ENCODE measurements at places on chromosomes 16 and 17.
A peak's percentile ranks its signal among the peaks of the same experiment; 100 is the strongest.

DNA sequence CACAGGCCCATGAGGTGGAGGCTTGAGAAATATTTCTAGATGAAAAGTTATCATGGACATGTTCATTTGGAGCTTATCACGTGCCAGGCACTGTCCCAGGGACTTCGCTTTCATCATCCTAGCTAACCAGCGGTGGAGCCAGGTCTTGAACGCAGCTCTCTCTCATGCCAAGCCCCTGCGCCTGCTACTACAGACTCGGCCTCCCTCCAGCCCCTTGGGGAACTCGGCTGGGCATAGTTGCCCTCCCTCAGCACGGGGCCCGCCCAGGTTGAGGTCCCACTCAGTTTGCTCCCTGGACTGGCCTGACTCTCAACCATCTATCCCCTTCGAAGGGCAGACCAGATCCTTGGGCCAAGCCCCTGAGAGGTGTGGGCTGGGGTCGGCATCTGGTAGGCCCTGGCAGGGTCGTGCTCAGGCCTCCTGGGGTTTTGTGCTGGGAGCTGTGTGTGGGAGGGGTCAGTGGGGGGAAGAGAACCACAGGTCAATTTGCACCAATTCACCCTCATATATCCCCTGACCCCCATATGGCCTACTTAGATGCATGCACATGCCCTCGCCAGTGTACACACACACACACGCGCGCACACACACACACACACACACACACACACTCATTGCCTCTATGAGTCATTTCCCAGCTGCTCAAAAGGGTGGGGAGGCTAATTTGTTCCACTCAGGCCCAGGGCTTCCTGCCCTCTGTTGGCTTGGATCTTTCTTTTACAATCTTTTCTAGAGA is 12.1 kb upstream of the SCN4A start:
- DNase-seq, result peak; percentile 48

- DNase-seq, result no peak
Observed at GRCh38 chr16:79849119-79849518, 248.6 kb upstream of the MAF start.

DNA sequence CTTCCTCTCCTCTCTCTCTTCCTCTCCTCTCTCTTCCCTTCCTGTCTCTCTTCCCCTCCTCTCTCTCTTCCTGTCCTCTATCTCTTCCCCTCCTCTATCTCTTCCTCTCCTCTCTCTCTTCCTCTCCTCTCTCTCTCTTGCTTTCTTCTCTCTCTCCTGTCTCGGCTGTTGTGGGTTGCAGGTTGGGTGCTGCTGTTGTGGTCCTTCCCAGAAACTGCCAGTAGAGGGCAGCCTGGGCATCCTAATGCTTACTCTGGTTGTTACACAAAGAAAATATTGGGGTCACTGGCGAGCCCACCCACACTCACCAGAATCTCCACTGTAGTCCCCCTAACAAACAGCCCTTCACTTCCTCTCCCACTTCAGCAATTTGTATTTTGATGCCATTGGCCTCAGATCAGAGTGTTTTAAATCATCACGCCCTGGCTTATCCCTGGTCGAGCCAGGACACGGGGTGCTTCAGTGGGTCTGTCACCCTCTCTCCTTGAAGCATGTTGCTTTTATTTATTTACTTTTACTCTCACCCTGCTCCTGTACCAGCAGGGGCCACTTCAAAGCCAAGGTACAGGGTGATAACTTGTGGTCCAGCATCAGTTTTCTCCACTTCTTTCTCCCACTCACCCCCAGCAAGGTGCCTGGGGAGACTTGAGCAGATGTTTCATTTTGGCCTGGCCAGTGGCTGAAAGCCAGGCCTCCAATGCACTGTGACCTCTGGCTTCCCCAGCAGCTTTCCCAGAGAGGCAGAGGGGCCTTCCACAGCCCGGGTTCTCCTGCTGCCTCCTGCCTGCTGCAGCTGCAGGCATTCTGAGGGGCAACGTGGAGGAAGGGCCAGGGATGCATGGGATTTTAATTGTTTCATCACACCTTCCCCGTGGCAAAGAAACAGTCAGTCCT is 4.7 kb upstream of the MMP15 start:
- peak; percentile 20 for DNase-seq

- no peak for DNase-seq
Observed at GRCh38 chr16:88809068-88809675, 2.6 kb downstream of the APRT start.

- no peak for DNase-seq
Observed at GRCh38 chr16:75471723-75472633, 7.5 kb upstream of the TMEM170A start.

GRCh38 chr17:1232786-1233185 is 37.5 kb upstream of the BHLHA9 start:
- DNase-seq, result no peak

DNA sequence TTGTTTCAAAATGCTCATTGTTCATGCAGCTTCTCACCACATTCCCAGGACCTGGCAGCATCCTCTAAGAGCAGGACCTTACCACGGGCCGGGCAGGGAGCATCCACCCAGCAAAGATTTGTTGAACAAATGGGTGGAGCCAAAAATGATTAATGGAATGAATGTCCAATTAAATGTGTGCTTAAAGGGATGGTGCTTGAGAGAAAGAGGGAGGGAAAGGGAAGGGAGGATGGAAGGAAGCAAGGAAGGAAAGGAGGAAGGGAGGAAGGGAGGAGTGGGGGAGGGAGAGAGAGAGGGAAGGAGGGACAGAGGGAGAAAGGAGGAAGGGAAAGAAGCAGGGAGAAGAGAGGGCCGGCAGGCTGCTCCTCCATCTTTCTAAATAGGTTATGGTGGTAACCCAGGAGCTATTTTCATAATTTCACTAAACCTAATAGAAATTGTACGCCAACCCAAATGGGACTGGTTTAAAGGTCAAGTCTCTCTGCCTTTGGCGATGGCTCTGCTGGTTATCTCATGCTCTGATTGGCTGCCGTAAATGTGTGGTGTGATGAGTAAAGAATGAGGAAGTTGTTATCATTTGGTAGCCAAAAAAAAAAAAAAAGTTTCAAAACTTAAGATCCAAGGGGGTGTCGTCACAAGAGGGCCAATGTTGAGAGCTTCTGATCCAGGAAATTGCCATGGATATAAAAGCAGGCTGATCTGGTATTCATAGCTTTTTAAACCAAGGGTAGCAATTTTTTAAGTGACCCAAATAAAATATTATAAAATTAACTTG is 126.7 kb upstream of the FOXF1 start:
- no peak for DNase-seq

DNA sequence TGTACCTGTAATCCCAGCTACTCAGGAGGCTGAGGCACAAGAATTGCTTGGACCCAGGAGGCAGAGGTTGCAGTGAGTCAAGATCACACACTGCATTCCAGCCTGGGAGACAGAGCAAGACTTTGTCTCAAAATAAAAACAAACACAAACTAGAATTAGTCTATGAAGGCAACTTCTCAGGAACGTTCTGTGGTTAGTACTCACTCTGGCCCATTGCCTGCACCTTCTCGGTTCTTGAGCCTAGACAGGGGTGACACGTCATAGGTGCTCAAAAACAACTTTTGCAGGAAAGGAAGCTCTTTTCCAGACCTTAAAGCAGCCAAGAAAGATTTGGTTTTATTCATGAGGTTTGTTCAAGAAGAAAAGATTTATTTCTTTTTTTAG is 22.3 kb upstream of the CNOT1 start:
- DNase-seq, result no peak

GRCh38 chr17:75047398-75048098 is 523 bp downstream of the KCTD2 start:
- no peak for DNase-seq

DNA sequence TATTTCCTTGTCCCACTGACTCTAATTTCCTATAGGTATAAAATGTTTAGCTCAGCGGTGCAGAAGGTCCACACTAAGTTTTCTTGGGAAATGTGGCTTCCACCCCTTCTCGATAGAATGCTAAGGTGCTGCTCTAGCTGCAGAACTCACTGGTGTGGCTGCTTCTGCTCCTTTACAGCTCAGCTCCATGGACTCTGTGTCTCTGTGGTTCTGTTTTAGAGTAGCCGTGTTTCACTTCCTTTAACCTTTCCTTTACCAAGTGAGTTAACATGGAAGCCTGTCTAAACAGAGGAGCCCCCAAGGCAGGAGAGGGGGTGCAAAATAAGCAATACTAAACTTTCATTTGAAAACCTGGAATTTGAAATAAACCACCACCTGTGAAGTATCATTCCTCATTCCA is 65.3 kb downstream of the SPECC1 start:
- DNase-seq, result no peak

DNA sequence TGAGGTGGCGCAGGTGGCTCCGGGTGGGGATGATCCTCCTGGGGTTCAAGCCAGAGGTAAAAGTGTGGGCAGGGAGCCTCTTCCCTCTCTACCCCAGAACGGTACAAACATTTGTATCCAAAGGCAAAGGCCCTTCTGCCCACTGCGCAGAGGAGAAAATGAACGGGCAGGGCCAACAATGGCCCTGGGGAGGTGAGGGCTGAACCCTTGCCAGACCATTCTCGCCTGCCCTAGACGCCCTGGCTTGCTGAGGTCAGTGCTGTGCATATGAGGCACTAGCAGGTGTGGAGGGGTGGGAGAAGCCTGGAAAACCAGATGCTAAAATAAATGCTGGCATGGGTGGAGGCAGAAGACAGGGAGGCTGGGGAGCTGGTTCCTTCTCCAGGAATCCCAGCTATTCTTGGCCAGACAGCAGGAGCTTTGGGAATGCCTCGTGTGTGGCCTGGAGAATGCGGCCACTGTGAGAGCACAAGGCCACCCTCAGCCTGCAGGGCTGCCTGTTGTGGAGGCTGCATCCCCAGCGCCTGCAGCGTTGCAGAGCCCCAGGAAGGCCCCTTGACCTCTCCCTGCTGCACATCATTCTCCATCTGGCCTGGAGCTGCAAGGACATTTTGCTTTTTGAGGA is 4.5 kb downstream of the C17orf50 start:
- no peak for DNase-seq

DNA sequence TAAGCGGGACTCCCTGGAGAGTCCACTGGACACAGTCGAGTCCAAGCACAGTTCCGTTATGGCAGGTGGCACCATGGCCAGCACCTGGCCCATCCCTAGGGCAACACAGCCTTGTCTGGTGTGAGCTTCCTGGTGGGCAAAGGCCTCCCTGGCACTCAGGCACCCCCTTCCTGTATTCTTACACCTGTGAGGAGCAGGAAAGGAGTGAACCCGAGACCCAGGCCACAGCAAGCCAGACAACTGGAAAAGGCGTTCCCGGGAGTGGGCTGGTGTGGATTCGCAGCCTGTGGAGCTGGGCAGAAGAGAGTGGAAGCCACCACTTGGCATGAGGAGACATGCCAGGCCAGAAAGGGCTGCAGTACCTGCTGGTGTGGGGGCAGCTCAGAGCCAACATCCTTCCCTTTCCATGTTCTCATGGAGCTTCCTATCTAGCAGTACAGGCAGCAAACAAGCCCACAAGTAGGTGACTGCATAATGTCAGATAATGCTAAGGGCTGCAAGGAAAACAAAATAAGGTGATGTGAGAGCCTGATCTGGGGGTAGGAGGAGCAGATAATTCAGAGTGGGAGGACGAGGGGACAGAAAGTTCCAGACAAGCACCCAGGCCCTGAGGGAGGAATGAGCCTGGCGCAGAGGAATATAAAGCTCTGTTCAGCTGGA is 87.0 kb downstream of the GNAO1 start:
- no peak for DNase-seq

DNA sequence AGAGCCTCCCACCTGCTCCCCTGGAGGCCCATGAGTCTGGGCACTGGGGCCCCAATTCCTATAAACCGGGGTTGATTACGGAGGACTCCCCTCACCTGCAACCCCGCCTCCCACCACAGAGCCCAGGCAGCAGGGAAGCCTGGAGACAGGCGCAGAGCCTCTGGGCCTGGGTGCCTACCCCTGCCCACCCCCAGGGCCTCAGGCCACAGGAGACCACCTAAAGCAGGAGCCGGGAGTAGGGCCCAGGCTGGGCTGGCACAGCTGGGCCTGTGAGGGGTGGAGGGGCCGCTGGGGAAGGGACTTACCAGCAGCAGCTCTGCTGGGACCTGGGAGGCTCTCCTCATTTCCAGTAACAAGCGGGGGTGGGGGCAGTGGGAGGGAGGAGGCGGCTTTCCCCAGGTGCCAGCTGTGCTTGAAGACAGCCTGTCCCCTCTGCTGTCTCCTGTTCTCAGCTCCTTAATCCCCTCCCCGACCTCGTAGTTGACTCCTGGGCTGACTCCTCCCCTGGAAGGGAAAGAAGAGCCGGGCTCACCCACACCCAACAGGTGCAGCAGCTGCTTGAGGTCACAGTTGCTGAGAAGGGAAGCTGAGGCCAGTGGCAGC is 46.8 kb downstream of the TMEM235 start:
- DNase-seq, result no peak

- DNase-seq, result no peak
Observed at GRCh38 chr17:27525836-27526603, 69.8 kb downstream of the KSR1 start.

DNA sequence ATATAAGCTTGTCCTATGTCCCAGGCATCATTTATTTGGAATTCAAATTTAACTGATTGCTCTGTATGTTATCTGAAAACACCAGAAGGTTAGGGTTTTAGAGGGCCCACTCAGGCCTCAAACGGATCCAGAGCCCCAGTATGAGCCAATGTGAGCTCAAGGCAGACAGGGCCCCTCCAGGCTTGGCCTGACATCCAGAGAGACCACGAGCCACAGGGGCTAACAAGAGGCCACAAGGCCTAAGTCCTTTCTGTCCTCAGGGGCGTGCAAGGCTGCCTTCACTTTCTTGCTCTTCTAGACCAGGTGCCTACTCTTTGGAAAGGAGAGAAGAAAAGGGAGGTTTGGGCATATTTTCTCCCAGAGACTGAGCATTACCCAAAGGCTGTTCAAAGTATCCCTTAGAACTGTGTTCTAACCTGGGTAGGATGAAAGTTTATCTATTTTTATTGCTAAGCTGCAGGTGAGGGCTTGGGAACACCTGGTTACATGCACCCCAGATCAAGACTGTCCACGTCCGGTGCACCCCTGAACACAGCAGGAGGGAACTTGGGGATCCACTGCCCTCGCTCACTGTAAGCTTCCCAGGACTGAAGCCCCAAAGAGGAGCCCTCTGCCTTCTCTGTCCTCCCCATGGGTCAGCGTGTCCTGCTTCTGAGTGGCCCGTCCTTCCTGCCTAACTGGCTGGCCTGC is 1.5 kb upstream of the ENGASE start:
- DNase-seq, result no peak

GRCh38 chr16:12416136-12416787 is 387.4 kb downstream of the CPPED1 start:
- DNase-seq, result no peak

GRCh38 chr17:1413281-1413791 is 13.3 kb upstream of the YWHAE start:
- DNase-seq, result no peak

- no peak for DNase-seq
Observed at GRCh38 chr17:61656721-61657217, 65.8 kb upstream of the NACA2 start.

GRCh38 chr17:32152130-32152529 is 9.8 kb downstream of the RHOT1 start:
- no peak for DNase-seq

GRCh38 chr16:87754535-87754934 is 11.3 kb downstream of the KLHDC4 start:
- DNase-seq, result no peak

GRCh38 chr16:3088450-3088849 is 10.6 kb downstream of the ZSCAN10 start:
- no peak for DNase-seq
